T-helper 2 cell (primary cell): ENCODE measurements at places on chromosomes 7 and 10.

GRCh38 chr7:89685287-89685686 is 469.0 kb upstream of the STEAP1 start:
- DNase-seq, result no peak

- DNase-seq, result no peak
Observed at GRCh38 chr7:100719523-100720278, 567 bp upstream of the EPO start.

DNA sequence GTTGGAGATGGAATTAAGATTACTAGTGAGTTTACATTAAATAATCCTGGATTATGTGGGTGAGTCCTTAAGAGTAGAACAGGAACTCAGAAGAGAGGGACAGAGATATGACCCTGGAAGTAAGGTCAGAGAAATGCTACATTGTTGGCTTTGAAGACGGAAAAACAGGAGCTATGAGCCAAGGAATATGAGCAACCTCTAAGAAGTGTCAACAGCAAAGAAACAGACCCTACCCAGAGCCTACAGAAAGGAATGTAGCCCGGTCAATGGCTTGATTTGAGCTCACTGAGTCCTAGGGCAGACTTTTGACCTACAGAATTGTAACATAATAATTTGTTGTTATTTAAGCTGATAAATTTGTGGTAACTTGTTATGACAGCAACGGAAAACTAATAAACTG is 304.9 kb downstream of the IPMK start:
- no peak for DNase-seq

DNA sequence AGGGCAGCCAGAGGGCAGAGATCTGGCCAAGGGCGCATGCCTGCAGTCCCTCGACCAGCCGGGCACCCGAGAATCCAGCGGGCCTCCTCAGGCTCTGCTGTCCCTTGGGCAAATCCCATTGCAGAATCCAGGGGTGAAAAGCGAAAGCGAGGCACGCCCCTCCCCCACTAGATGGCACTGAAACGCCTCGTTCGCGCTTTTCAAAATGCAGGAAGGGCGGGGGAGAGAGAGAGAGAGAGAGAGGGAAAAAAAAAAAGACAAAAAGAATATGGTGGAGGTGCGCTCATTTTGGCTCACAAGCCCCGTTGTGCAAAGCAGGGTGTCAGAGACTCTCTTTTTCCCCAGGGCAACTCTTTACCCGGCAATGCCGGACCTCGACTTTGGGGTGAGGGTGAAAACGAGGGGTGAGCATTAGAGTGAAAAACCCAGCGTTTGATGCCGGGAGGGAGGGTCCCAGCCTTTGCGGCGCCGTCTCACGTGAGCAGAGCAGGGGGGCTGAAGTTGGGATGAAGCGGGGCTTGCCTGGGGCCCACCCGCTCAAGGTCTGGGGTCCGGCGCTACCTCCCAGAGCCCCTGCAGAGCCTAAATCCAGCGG is 2.5 kb upstream of the TMEM178B start:
- no peak for DNase-seq

DNA sequence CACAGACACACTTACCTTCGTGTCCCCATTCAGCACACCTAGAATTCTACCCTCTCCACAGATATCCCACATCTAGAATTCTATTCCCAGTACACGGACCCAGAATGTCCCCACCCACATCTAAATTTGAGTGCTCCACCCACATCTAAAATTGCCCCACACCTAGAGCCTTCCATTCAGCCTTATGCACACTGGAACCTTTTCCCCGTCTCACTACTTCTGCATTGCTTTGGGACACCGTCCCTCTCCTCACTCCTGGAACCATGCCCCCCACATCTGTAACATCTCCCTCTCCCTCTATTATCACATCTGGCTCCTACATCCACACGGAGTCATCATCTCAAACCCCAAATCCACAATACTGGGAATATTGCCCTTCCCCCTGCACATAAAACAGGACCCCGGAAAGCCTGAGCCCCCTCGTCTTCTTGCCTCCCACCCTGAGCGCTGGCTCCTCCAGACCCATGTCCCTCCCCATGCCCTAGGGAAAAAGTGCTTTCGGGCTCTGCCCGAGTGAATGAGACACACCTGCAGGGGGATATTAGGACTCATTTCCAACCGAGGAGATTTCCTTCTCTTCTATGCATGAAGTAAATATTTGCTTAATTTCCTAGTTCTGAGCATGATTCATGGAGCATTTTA is 125.8 kb upstream of the UNC5B start:
- DNase-seq, result no peak

GRCh38 chr7:140317597-140317996 is 80.7 kb downstream of the SLC37A3 start:
- DNase-seq, result no peak

- DNase-seq, result no peak
Observed at GRCh38 chr7:33814400-33814799, 90.9 kb upstream of the BMPER start.

DNA sequence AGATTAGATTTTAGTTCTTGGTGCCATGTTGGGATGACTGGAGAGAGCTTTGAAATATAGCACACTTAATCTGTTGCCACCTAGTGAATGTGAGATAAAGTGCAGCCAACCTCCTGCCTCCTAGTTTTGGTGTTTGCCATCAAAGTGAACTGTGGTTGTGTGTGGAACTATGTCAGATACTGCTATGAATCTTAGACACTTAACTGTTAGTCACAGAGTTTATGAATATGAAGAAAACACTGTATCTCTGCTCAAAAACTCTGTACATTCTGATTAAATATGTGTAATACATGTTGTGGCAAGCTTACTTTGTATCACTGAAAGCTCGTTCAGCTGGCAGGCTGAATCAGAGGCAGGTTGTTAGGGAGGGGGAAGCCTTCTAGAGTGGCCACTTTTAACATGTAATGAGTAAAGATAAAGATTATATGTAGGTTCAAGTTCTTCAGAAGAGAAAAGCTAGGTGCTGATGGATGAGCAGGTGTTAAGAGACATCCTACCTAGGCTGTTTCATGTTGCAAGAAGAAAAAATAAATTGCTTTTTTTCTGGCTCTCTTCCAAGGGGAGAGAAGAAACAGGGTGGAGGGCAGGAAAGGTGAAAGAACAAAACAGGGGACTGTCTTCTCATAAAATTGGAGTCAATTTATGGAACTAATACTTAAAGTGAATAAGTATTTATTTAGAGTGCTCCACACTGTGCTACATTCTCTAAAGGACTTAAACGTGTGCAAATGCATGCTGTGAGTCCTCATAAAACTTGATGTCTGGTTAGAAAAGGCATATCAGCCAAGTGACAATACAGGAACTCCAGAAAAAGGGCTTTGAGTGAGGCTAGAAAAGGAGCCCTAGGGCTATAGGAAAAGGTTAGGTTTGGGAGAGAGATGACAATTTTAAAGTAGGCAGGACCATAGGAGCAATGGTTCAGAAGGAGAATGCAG is 14.1 kb upstream of the LAMB1 start:
- peak; percentile 29 for DNase-seq

DNA sequence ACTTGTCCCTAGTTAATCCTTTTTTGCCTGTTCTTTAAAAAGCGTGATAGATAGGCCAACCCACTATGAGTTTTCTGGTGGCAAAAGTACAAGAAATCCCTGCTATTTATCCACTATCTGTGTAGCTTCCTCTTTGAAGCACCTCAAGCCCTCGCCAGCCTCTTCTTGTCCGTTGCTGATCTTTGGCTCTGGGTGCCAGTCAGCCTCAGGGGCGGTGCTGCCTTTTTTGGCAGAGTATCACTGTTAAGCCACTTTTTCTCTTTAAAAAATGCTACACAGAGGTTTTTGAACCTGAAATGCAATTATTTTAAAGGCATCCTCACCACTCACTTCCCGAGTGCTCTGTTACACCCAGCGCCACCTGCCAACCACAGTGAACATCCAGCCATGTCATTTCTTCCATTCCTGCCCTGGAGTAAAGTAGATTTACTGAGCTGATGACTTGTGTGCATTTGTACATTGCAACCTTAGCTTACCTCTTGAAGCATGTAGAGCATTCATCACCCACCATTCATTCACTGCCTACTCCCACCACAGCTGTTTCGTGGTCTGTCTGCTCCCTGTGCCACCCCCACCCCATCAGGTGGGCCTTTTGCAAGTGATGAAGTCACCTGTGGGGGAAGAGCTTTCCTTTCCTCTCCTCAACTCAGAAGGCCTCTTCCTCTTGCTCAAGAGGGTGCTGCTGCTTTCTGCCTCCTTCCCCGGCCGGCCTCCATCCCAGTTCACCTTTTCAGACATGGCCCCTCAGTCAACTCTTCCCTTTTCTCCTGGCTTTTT is 414.2 kb upstream of the GALNT17 start:
- DNase-seq, result no peak

DNA sequence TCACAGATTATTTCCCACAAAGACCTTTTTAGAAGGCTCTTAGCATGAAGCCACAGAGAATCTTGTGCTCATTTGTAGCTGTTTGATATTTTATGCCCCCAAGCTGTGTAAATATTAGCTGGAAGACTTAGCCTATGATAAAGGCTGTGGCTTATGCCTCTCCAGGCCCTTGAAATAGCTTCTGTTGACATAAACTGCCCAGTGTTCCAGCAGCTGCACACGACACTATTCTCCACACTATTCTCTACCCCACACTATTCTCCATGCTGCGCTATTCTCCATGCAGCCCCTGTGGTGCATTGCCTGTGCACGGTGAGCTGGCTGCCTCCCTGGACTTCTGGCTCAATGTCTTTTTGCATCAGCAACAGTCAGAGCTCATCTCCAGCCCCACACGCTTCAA is 13.1 kb downstream of the DDC start:
- no peak for DNase-seq

DNA sequence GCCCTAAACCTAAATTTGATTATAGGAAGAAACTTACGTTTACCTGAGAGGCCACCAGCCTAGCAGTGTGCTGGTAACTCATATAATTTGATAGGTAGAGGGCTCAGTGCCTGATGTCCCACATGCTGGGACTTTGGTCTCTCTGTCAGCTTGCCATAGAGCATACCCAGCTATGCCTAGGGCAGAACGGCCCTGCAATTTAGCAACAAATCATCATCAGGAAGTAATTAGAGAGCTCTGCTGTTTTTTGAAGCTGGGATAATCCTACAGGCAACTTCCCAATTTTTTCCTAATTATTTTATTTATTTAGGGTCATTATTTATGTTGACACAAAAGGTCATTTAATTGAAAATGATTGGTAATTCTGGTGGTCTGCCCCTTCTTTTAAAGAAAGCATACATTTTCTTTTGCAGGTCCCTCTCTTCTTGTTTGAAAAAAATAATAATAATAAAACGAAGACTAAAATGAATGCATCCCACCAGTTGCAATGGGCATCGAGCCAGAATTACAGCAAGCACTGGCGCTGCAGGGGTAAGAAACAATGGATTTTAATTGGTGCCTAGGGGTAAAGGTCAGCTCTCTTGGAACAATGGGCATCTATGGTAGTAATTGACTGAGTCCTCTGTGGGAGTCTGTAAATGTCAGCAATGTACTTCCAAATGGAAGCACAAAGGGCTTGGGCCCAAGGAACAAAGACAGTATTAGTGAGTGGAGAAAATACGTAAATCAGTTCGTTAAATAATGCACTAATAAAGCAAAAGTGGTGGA is 348.0 kb downstream of the SORCS1 start:
- DNase-seq, result no peak

DNA sequence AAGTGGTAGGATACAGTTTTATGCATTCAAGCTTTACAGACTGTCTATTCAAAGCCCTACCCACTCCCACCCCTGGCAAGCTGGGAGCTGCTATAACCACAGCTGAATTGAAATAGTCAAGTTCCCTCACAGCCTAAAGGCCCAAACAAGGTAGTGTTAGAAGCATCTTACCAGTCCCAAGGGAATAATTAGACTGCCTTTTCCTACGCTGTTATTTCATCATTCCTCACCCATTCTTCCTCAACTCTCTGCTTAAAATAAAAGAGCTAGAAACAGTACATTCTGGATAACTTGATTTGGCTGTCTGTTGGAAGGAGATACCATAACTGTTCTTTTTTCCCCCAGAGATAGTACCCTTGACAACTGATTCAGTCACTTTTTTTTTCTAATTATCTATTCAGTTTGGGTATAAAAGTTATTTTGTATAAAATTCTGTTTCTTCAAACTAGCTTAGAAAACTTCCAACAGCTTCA is 54.0 kb downstream of the RAPGEF5 start:
- no peak for DNase-seq

GRCh38 chr7:135169964-135170273 is 588 bp downstream of the CYREN start:
- DNase-seq, result no peak

DNA sequence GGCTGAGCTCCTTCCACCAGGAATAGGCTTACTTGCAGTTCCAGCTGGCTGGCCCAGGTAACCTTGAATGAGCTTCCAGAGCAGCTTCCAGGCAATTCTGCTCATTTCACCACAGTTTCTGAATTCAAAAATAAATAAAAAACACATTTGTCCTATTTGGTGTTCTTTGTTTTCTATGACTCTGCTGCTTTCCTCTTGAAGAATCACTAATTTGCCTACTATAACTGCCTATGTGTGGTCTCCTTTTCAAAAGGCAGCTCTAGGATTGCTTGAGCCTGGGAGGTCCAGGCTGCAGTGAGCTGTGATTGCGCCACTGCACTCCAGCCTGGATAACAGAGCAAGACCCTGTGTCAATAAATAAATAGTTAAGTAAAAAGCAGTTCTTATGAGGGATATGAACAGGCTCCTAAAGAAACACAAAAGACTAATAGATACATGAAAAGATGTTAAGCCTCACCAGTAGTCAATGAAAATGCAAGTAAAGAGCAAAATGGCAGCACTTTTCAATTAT is 19.5 kb upstream of the TNPO3 start:
- DNase-seq, result no peak

- DNase-seq, result no peak
Observed at GRCh38 chr10:20771051-20771450, 126.1 kb downstream of the NEBL start.

GRCh38 chr7:156684661-156685060 is 44.1 kb downstream of the RNF32 start:
- DNase-seq, result no peak

DNA sequence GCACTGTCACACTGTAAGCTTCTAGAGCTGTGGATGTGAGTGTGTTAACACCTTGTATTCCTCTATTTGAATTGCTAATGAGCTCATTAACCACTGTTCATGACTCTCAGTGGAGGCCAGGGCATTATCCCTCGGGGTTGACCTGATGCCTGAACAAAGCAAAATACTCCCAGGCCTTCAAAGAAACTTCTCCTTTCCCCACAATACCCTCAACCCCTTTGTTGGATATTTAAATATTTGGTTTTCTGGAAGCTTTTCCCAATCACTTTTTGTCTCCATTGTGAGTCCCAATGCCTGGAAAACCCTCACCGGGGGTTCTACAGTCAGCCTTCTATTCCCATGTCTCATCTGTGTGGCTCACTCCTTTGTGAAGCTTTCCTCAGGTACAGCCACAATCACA is 780.1 kb downstream of the PHTF2 start:
- no peak for DNase-seq

- DNase-seq, result no peak
Observed at GRCh38 chr7:12670000-12670729, 17.3 kb upstream of the ARL4A start.

GRCh38 chr7:90574146-90574819 is 21.8 kb upstream of the CDK14 start:
- no peak for DNase-seq

DNA sequence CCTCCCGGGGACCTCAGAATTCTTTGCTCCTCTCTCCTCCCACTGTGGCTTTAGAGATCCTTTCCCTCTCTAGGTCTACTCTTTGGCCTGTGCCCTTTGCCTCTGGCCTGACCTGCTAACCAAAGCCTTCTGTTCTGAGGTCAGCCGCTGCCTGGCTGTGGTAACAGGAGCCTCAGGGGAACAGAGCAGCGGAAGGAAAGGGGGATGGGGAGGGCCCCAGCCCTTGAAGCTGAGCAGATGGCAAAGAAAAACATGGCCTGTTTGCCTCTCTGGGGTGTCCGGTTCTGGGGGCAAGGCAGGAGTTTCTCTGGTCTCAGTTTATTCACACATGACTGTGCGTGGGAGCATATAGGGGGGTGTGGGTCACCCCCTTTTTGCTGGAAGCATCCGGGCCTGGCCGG is 28.2 kb downstream of the COL26A1 start:
- DNase-seq, result no peak
